ENCODE measurements at places on chromosomes 5 and 9. TPM values are rescaled to one million over a fixed set of nuclear protein-coding genes. Genes with fewer than 3 reads are reported as not detected.

GRCh38 chr9:136644593-136645351, 17.9 kb upstream of the EGFL7 start:
- H3K36me3 ChIP-seq, result no peaks in the 10 kb centered on the region
- peaks cover 20% of the 10 kb centered on the region for H3K4me1 ChIP-seq
- H3K4me3 ChIP-seq, result no peak overlapping the region

DNA sequence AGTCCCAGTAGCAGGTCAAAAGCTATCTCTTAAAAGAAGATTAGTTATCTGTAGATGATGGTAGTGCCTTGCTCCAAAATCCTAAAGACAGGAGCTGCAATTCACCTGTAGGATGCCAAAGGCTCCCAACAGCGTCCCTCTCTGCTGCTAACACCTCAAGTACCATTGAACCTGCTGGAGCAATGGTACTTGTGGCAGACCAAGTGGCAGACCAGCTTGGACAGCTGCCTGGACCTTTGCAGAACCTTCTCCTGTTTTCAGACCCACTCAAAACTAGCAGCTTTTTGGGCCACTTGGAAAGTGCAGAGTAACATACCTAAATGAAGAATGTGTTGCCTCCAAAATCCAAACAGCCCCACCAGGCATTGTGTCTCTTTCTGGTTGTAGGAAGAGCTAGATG, 6.9 kb upstream of the CCDC180 start:
- H3K27ac ChIP-seq, result no peak overlapping the region
- no peaks in the 10 kb centered on the region for H3K36me3 ChIP-seq
- H3K4me1 ChIP-seq, result no peaks in the 10 kb centered on the region

GRCh38 chr9:75664597-75664996, 225.9 kb upstream of the PCSK5 start:
- no peak overlapping the region for H3K4me3 ChIP-seq
- H3K4me1 ChIP-seq, result peaks cover 7% of the 10 kb centered on the region
- DNase-seq, result no peak
- H3K27ac ChIP-seq, result no peak overlapping the region
- no peaks in the 10 kb centered on the region for H3K27me3 ChIP-seq

GRCh38 chr5:83921666-83922193, 201.1 kb upstream of the HAPLN1 start:
- no peaks in the 10 kb centered on the region for H3K27me3 ChIP-seq
- no peak for DNase-seq
- H3K4me1 ChIP-seq, result no peaks in the 10 kb centered on the region

GRCh38 chr5:82339792-82340191, 61.6 kb upstream of the RPS23 start:
- peaks cover 10% of the 10 kb centered on the region for H3K4me1 ChIP-seq
- DNase-seq, result no peak
- no peaks in the 10 kb centered on the region for H3K36me3 ChIP-seq

DNA sequence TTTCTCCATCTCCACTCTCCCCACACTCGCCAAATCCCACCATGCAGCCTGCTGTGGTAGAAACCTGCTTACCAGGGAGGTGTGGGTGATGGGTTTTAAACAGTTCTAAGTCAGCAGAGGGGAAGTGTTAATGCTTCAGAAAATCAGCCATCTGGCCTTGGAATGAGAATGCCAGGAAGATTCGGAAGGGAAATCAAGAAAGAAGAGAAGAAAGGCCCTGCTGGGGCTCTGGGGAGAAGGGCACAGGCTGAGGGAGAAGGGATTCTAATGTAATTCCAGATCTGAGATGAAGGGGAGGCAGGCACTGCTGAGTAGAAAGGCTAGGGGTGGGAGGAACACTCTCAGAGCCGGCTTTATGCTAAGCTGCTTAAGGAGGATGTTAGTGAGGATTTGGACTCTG, 434.7 kb upstream of the DMAC1 start:
- H3K27ac ChIP-seq, result no peak overlapping the region
- H3K27me3 ChIP-seq, result no peaks in the 10 kb centered on the region
- H3K4me1 ChIP-seq, result no peaks in the 10 kb centered on the region
- no peak for DNase-seq
- H3K36me3 ChIP-seq, result no peaks in the 10 kb centered on the region

DNA sequence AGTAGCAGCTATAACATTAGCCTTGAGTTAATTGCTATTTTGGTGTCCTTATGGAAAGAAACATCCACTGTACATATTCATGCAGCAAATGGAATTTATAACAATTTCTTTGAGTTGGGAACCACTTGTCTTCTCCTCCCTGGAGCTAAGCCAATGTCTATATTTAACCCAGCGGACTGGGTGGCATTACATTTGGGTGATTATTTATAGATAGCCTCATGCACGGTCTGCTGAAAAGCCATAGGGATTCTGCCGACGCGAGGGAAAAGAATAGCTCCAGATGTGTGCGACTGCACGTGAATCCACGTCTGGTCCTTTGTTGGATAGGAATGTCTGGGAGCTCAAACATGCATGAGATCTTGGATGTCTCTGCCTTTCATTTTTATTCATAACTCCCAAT, 157.5 kb upstream of the BRINP1 start:
- H3K27me3 ChIP-seq, result no peaks in the 10 kb centered on the region
- H3K4me3 ChIP-seq, result no peak overlapping the region
- H3K36me3 ChIP-seq, result no peaks in the 10 kb centered on the region
- no peak for DNase-seq

- H3K27ac ChIP-seq, result no peak overlapping the region
- no peaks in the 10 kb centered on the region for H3K36me3 ChIP-seq
These were observed 35.7 kb upstream of the OTULINL start for GRCh38 chr5:14545862-14546261.

DNA sequence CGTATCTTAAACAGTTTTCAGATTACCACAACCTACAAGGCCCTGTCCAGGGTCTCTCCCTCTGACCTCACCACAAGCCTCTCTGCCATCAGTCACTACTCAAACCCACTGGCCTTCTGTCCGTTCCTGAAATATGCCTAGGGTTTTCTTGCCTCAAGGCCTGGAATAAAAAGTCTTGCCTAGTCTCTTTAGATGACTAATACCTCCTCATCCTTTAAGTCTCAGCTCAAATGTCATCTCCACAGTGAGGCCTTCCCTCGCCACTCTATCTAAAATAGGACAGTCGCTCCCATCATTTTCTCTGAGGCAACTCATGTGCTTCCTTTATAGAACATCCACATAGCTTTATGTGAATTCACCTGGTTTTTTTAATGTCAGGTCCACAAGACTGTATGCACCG, 5.2 kb downstream of the DENND1A start:
- H3K27me3 ChIP-seq, result no peaks in the 10 kb centered on the region
- H3K4me1 ChIP-seq, result peaks cover 18% of the 10 kb centered on the region

DNA sequence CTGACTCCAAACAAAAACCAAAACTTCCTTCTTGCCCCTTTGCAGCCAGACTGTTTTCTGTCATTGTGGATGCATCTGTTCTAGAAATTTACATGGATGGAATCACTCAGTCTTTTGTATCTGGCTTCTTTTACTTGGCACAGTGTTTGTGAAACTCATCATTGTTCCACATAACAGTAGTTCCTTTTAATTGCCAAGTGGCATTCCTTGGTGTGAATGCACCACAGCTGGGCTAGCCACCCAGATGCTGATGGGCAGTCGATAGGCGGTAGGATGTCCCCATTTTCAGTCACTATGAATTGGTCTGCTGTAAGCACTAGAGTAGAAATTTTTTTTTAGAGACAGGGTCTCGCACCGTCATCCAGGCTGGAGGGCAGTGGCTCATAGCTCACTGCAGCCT, 6.3 kb upstream of the CLPTM1L start:
- DNase-seq, result no peak
- no peaks in the 10 kb centered on the region for H3K27me3 ChIP-seq
- no peak overlapping the region for H3K27ac ChIP-seq
- H3K36me3 ChIP-seq, result no peaks in the 10 kb centered on the region

DNA sequence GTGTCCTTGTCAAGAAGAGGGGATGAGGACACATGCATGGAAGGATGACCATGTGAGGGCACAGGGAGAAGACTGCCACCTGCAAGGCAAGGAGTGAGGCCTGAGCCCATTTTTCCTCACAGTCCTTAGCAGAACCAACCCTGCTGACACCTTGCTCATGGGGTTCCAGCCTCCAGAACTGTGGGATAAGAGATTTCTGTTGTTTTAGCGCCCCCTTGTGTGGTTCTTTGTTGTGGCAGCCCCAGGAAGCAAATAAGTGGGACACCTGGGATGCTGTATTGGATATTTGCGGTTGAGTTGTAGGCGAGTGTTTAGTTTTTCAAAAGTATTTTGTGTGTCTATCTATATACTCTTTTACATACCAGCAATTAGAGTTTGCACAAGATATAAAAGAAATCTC, 206.4 kb downstream of the NXNL2 start:
- H3K27ac ChIP-seq, result no peak overlapping the region
- no peak overlapping the region for H3K4me3 ChIP-seq
- no peak for DNase-seq
- no peaks in the 10 kb centered on the region for H3K36me3 ChIP-seq
- no peaks in the 10 kb centered on the region for H3K4me1 ChIP-seq

PRRX2 gene
- 19.1 TPM for total RNA-seq

DNA sequence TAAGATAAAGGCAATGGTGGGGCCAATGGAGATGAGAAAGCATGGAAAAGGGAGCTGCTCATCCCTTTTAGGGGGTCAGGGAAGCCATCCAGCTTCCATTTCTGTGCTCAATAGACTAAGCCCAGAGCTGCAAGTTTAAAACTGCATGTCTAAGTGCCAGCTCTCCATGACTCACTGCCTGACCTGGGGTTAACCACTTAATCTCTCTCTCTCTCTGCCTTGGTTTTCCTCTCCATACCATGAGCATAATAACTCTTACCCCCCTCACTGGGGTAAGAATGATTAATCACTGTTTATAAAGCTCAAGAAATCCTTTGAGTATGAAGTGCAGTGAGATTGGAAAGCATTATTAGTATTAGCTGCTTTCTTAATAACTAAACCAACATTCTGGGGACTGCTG, 1382.4 kb upstream of the WWC1 start:
- no peaks in the 10 kb centered on the region for H3K36me3 ChIP-seq
- no peaks in the 10 kb centered on the region for H3K4me1 ChIP-seq
- no peaks in the 10 kb centered on the region for H3K27me3 ChIP-seq
- no peak overlapping the region for H3K27ac ChIP-seq
- H3K4me3 ChIP-seq, result no peak overlapping the region
